ENCODE measurements at places on chromosomes 7 and 10. TPM values are rescaled to one million over a fixed set of nuclear protein-coding genes. Genes with fewer than 3 reads are reported as not detected.

The HYAL4 gene
- total RNA-seq: not detected

DNA sequence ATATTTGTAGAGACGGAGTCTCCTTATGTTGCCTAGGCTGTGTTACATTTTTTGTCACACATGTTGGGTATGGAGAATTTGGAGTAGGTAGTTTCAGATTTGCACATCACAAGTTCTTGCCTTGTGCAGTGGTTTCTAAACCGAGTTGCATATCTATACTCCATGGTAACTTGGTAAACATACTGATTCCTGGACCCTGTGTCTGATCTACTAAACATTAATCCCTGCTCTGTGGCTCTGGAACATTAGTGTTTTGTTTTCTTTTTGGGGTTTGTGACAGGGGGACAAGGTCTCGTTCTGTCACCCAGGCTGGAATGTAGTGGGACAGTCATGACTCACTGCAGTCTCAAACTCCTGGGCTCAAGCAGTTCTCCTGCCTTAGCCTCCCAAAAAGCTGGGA is 24.7 kb downstream of the AUTS2 start:
- no peak overlapping the region for H3K27ac ChIP-seq
- no peaks in the 10 kb centered on the region for H3K36me3 ChIP-seq
- no peaks in the 10 kb centered on the region for H3K4me1 ChIP-seq
- H3K27me3 ChIP-seq: no peaks in the 10 kb centered on the region

- no peak for DNase-seq
- no peaks in the 10 kb centered on the region for H3K4me1 ChIP-seq
- no peak overlapping the region for H3K27ac ChIP-seq
- H3K36me3 ChIP-seq: no peaks in the 10 kb centered on the region
Observed at GRCh38 chr10:131683281-131683861, 217.4 kb upstream of the PPP2R2D start.

GRCh38 chr10:43209074-43209455 is 57.8 kb downstream of the RASGEF1A start:
- no peak overlapping the region for H3K4me3 ChIP-seq
- H3K4me1 ChIP-seq: no peaks in the 10 kb centered on the region
- no peaks in the 10 kb centered on the region for H3K27me3 ChIP-seq
- no peak for DNase-seq
- no peak overlapping the region for H3K27ac ChIP-seq

The INTS1 gene
- total RNA-seq: 124 TPM

DNA sequence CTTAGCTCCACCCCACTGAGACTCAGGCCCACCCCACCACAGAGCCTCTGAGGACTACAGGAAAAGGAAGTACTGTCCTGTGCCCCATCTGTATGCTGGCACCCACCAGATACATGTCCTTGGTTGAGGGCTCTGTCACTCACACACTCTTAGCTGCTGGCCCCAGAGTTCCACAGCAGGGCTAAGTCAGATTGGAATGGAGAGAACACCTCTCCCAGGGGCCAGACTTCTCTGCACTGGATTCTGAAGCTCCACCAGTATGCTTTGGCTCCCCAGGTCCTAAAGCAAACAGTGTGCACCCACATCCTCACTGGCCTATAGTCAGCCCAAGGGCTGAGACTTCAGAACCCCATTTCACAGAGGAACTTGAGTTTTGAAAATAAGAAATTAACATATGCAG is 103.2 kb upstream of the PPP2R2D start:
- no peak overlapping the region for H3K27ac ChIP-seq
- H3K36me3 ChIP-seq: no peaks in the 10 kb centered on the region
- no peak overlapping the region for H3K4me3 ChIP-seq
- no peaks in the 10 kb centered on the region for H3K4me1 ChIP-seq
- no peak for DNase-seq

DNA sequence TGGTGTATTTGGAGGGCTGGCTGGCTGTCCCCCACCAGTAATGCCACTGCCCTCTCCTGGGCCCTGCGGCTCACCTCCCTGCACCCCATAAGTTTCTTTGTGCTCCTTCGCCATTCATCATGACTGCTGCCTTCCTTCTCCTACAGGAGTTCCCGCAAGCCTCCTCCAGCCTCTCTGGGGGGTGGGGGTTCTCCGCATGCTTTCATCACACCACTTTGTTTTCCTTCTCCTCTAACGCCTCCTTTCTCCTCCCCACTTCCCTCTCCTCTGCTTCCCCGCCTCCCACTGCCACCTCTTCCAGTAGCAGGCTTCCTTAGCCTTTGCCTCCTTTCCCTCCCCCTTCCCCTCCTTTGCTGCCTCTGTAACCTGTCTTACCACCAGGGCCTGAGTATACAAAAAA is 58.1 kb downstream of the PAX2 start:
- H3K4me3 ChIP-seq: no peak overlapping the region
- H3K27ac ChIP-seq: no peak overlapping the region
- no peaks in the 10 kb centered on the region for H3K4me1 ChIP-seq
- H3K36me3 ChIP-seq: no peaks in the 10 kb centered on the region
- no peak for DNase-seq

- peaks cover 47% of the 10 kb centered on the region for H3K4me1 ChIP-seq
- H3K27me3 ChIP-seq: no peaks in the 10 kb centered on the region
- H3K36me3 ChIP-seq: no peaks in the 10 kb centered on the region
- peak overlapping the region; percentile 32 for H3K4me3 ChIP-seq
Observed at GRCh38 chr7:129958643-129959470, 6.1 kb upstream of the UBE2H start.

- no peak overlapping the region for H3K27ac ChIP-seq
- no peaks in the 10 kb centered on the region for H3K27me3 ChIP-seq
- no peaks in the 10 kb centered on the region for H3K36me3 ChIP-seq
Observed at GRCh38 chr10:50439806-50440205, 183.9 kb downstream of the SGMS1 start.

- H3K27ac ChIP-seq: peak overlapping the region; percentile 34
- peaks cover 72% of the 10 kb centered on the region for H3K4me1 ChIP-seq
- H3K36me3 ChIP-seq: no peaks in the 10 kb centered on the region
- H3K27me3 ChIP-seq: no peaks in the 10 kb centered on the region
- DNase-seq: no peak
Observed at GRCh38 chr10:97854743-97855142, 5.1 kb downstream of the GOLGA7B start.

DNA sequence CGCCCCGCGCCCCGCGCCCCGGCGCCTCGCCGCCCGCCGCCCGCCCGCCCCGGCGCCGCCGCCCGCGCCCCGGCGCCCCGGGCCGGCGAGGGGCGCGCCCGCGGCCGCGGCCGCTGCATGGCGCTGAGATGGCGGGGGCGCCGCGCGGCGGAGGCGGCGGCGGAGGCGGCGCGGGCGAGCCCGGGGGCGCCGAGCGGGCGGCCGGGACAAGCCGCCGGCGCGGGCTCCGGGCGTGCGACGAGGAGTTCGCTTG is 174 bp downstream of the ADCY1 start:
- H3K27me3 ChIP-seq: peaks cover 87% of the 10 kb centered on the region
- no peak for DNase-seq
- no peak overlapping the region for H3K4me3 ChIP-seq
- H3K4me1 ChIP-seq: no peaks in the 10 kb centered on the region
- no peaks in the 10 kb centered on the region for H3K36me3 ChIP-seq
- no peak overlapping the region for H3K27ac ChIP-seq

The VWA2 gene
- 0.48 TPM for total RNA-seq

DNA sequence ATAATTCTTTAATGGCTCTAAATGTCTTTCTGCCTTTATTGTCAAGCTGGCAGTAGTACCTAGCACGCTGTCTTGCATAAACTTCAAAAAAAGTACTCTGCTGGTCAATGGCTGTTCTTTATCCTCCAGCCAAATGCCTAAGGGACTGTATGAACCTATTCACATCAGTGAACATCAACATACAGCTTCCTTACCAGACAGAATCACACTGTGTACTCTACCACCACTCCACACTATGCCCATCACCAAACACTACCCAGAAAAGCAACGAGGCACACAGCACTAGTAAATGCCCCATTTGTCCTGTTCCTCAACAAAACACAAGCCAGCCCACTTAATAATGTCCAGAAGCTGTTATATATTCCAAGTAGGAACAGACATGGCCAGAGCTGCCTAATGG is 127.5 kb downstream of the SGMS1 start:
- H3K27ac ChIP-seq: no peak overlapping the region
- H3K4me3 ChIP-seq: no peak overlapping the region
- H3K36me3 ChIP-seq: no peaks in the 10 kb centered on the region
- no peaks in the 10 kb centered on the region for H3K27me3 ChIP-seq

The ATP6V1F gene
- total RNA-seq: 114 TPM

DNA sequence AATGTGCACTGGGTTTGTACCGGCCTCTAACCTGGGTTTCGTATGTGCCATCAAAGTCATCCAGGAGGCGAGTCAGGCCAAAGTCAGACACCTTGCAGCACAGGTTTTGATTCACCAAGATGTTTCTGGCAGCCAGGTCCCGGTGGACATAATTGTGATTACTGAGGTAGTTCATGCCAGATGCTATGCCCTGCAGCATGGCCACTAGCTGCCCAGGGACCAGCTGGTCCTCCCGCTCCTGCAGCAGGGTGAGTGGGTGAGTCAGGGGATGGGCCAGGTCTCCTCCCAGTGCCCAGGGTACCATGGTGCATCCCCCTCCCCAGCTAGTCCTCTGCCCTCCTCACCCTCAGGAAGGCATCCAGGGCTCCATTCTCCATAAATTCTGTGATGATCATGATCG is 13.6 kb downstream of the ZYX start:
- no peaks in the 10 kb centered on the region for H3K4me1 ChIP-seq
- H3K27me3 ChIP-seq: no peaks in the 10 kb centered on the region
- H3K4me3 ChIP-seq: no peak overlapping the region

DNA sequence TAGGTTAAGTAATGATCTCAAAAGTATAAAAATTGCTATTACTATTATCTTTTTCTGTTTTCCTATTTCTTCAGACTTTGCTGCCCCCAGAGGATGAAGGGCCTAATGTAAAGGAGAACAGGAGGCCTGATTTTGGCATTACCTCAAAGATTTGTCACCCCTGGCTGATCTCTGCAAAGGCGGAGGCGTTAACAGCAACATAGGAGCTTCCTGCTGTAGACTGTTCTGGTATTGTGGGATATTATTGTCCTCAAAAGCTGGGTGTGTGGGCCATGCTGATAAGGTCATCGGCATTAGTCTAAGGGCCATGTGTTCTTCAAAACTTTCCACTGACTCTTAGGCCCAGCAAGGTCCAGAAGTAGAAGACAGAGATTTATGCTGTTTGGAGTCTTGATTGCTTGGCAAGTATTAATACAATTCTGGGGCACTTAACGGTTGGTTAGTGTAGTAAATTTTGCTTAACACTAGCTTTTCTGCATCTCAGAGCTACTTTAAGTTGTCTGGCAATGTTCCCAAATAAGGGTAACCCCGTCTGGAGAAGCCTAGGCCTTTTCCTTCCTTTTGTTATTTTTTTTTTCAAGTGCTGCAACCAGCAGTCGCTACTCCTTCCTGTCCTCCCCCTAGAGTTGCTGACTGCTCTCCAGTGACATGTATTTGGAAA is 14.0 kb upstream of the ENTPD1 start:
- H3K36me3 ChIP-seq: no peaks in the 10 kb centered on the region
- no peaks in the 10 kb centered on the region for H3K27me3 ChIP-seq
- H3K4me1 ChIP-seq: no peaks in the 10 kb centered on the region

DNA sequence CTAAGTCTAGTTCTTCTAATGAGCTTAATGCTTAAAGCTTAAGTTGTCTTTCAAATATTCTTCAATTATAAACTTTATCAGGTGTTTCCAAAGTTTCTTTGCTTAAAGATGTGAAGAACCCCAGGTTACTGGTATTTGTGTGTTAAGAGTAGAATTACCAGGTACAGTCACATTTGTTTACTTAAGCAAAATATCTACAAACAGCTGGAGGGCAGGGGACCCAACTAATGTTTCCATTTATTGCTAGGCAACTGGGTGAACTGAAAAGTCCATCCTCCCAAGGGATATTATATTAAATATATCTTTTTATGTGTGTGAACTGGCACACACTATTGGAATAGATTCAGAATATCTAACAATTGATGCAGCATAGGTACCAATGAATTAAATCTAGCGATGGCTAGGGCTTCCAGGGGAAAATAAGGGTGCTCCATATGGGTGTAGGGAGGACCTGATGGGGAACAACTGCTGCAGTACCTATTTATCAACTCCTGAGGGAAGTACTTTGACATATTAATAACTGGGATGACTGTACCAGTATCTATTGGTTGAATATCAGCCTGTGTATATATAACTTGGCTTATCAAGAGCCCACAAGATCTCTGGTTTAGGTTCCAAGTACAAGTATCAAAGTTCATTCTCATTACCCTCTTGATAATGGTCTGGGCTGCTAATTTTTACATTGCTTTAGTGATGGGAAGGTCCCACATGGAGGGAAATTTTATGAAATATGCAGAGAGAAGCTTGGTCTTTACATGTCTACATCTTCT is 10.3 kb upstream of the AGR3 start:
- peaks cover 15% of the 10 kb centered on the region for H3K4me1 ChIP-seq

The NEUROG3 gene
- not detected for total RNA-seq

Measured in PC-9 (cell line).